8988T (cell line): ENCODE measurements at places on chromosomes 5 and 9.

DNA sequence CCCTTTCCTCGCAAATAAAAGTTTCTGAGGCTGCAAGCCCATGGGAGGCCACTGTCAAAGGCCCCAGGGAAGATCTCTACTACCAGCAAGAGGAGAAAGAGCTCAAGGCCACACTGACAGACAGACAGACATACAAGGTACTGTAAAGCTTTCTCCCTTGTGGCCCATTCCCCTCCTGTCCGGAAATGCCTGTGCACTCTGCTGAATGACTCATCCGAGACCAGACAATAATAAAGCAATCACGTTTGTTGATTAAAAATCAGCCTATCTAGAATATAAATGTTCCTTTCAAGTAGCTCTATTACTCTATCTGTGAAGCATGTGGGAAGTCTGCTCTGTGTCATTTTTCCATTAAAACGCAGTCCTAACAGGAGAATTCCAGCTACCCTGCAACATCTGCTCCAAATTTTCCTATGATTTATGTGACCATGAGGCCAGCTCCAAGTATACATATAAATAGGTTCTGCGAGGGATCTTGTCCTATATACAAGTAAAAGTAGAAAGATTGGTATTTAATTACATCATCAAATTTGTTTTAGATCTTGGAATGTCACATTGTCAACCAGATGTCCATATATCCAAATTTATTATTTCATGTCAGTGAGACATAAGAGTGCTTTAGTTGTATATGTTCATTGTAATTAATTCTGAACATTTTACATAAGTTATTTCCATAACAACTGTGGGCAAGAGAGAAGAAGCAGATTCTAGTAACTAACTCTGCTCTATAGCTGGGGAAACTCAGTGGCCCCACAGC is 34.7 kb upstream of the TGFBI start:
- DNase-seq = no peak

GRCh38 chr5:109982966-109983534 is 293.3 kb downstream of the MAN2A1 start:
- DNase-seq = no peak

DNA sequence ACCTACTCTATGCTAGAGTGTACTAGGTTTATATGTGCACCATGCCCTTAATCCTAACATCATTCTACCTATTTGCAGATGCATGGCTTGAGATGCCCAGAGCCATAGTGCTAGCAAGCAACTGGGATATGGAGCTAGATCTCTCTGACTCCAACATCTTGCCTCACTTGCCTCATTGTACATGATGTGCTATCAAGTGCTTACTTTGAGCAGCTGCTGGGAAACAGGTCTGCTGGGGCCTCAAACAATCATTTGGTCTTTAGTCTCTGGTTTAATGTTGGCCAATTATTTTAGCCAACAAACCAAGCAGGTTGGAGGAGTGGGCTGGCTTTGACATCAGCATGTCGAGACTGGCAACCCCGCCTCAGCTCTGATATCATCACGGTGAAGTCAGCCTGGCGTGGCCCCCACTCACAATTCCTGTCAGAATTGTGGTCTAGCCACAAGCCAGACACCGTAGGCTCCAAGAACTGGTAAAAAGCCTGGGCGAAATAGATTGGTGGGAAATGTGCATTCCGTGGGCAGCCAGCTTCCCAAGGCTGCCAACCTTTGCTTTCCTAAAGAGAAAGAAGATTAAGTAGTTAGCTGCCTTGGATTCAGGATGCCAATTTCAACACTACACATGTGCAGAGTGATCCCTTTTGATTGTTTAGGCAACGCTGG is 21.1 kb upstream of the GAS1 start:
- no peak for DNase-seq

DNA sequence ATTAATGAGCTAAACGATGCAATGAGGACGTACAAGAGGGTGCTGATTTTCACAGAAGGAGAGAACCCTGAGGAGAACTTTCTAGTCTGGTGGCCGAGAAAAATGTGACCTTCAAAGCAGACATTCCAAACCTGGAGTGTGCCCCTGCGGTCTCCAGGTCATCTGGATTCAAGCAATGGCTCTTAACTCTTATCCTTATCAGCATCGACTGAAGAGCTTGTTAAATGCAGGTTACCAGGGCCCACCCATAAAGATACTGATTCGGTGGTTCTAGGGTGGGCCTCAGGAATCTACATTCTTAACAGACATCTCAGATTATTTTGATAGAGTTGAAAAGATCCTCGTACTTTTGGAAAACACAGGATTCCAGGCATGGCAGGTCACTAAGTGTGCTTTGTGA is 103.6 kb upstream of the SAP30L start:
- DNase-seq = no peak

- DNase-seq = no peak
Observed at GRCh38 chr9:76359766-76360165, 34.5 kb downstream of the RFK start.

- no peak for DNase-seq
Observed at GRCh38 chr5:72448368-72448767, 58.8 kb downstream of the ZNF366 start.

DNA sequence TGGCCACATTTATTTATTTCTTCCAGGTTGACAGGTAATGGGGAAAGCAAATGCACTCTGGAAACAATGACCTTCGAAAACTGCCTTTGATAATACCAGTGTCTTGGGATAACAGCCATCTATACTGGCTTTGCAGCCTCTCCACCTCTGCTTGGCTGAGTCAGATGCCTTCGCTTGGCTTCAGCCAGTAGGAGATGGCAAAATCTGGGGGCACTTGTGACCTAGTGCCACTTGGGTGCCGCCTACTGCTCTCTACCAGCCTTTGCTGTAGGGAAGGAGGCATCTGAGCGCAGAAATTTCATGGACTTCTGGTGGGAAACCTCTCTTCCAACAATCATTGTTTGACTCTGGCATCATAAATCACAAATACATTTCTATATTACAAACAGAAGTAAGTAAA is 21.8 kb downstream of the FYB1 start:
- no peak for DNase-seq
